ENCODE measurements at places on chromosomes 7 and 10.

DNA sequence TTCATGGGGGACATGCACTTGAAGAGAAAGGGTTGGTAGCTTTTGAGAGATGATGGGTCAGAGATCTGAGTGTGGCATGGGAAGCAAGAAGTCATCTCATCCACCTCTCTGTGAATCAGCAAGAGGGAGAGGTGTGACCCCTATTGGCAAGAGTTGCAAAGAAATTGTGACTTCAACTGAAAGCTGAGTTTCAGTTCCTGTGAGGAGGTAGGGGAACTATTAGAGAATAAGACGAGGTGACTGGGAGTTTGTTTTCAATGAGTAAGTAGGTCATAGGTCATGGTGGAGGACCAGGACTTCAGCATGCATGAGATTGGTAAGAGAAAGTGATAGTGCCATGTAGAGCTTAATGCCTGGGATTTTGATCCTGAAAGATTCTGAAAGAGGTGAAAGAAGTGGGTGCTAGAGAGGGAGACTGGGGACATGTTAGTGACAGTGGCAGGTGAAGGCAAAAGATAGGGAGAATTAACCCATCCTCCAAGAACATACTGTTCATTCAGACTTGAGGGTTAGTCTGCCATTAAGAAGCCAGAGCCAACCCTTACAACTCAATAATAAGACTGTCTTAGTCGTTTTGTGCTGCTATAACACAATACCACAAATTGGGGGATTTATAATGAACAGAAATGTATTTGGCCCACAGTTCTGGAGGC, 75.5 kb upstream of the CAPZA2 start:
- no peak for DNase-seq

DNA sequence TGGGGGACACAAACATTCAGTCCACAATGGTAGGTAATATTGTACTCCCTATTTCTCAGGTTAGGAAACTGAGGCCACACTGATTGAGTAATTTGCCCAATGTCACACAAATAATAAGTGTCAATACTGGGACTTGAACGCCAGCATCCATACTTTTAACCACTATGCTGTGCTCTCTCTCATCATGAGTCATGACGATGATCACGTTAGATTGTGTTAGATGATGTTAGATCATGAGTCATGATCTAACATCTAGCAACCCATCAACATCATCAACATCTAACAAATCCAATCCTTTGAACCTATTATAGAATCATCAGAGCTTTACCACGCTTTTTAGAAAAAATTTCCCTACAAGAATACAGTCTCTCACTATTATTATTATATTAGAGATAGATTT, 28.1 kb upstream of the HERPUD2 start:
- DNase-seq, result no peak

- DNase-seq, result no peak
Measured at GRCh38 chr7:142930126-142930730, 3.3 kb downstream of the TRPV5 start.

GRCh38 chr7:83559887-83560286, 89.1 kb downstream of the SEMA3E start:
- DNase-seq, result no peak

GRCh38 chr7:157844141-157844540, 507.3 kb downstream of the DNAJB6 start:
- DNase-seq, result no peak

GRCh38 chr10:91883549-91884444, 25.5 kb downstream of the FGFBP3 start:
- no peak for DNase-seq

GRCh38 chr10:125149036-125149679, 11.2 kb downstream of the CTBP2 start:
- DNase-seq, result no peak

- DNase-seq, result no peak
Measured at GRCh38 chr10:35946556-35946955, 304.5 kb upstream of the FZD8 start.

GRCh38 chr7:32506266-32507054, 11.2 kb downstream of the AVL9 start:
- DNase-seq, result no peak

DNA sequence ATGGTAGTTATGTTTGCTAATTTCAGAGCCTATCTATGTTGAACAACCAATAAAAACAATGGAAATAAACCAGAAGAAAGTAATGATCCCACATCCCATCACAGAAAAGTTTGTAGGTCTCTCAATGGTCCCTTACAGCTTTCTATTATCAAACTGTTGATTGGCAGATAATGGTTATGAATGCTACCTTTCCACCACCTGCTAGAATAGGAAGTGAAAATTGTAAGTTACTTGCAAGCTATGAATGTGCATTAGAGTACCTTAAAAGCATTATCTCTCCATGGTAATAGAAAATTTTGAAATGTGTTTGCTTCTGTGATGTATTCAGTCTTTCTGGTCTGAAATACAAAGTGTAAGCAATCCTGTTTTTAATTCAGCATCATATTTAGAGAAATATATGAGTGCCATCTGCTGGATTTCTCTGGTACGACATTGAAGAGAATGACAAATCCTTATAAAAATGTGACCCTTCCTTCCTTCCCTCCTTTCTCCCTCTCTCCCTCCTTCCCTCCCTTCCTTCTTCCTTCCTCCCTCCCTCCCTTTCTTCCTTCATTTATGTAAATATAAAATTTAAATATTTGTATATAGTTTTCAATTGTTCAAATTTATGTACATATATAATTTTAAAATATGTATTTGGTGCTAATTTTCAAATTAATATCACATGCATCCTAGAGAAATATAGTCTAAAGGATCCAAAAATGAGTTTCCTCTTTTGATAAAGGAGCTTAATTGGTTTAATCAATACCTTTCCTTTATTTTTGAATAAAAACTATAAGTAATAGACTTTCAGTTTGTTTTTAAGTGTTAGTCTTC, 41.4 kb upstream of the PNLIPRP3 start:
- DNase-seq, result no peak

DNA sequence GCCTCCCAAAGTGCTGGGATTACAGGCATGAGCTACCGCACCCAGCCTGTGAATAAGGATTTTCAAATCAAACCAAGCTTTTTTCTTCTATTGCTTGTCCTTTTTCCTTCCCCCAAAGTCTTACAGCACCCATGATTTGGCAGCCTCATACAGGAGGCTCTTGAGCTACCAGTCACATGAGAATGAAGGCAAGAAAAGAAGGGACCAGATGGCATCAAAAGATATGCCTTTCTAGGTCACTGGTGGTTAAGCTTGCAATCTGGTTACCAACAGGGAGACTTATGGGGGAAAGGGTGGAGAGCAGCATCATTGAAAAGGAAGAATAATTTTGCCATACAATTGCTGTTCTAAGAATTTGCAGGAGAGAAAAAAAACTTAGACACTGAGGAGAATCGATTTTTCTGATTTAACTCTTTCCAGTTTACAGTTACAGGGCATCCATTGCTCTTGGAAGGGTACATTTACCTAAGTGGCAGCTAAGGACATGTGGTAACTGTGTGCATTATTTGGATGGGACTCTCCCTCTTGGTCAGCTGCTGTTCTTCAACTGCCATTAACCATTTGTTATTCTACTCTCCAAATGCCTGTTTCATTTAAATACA, 29.5 kb downstream of the SMNDC1 start:
- DNase-seq, result no peak

GRCh38 chr7:77687100-77687746, 9.0 kb upstream of the RSBN1L start:
- DNase-seq, result no peak

- DNase-seq, result no peak
Measured at GRCh38 chr10:52875336-52875735, 102.8 kb upstream of the MBL2 start.

- no peak for DNase-seq
Measured at GRCh38 chr7:21891291-21891690, 54.4 kb downstream of the CDCA7L start.

- DNase-seq, result no peak
Measured at GRCh38 chr7:91330866-91331265, 66.6 kb downstream of the FZD1 start.

- no peak for DNase-seq
Measured at GRCh38 chr7:88480271-88480670, 173.6 kb upstream of the STEAP4 start.

GRCh38 chr10:29470355-29470705, 164.4 kb downstream of the SVIL start:
- no peak for DNase-seq

DNA sequence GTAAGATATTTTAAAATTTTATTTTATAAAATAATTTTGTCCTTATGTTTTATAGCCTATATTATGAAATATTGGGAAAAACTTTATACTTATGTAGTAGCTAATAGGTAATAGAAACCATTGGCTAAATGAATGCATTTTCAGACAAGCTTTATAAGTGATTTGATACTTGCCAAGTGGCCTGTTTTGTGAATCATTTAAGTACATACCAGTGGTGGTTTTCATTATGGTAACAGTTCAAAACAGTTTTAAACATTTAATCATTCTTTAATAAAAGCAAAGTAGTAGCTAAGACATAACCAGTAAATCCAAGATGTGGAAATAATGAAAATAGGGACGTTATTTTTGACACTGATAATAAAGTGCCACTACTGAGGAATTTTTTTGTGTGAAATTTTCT, 182.2 kb downstream of the PHF14 start:
- no peak for DNase-seq

DNA sequence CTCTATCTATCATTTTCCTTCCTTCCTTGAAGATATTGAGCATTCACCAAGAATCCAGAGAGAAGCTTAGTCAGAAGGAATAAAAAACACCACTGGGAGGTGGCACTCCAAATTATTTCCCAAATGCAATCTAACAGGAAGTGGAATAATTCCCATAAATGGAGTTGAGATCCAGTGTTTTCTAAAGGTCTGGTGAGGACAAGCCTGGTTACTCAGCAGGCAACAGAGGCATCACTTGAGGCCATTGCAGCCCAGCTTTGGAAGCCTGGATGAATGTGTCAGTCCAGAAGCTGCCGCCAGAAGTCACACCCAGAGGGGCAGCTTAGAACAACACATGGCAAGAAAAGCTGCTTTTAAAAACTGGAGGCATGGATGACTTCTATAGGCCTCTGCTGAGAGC, 288.9 kb upstream of the KLF6 start:
- DNase-seq, result no peak

- no peak for DNase-seq
Measured at GRCh38 chr10:119252051-119252465, 44.7 kb downstream of the GRK5 start.

GRCh38 chr7:107559864-107560263, 3.9 kb downstream of the COG5 start:
- DNase-seq, result no peak

- no peak for DNase-seq
Measured at GRCh38 chr7:1985936-1986335, 246.8 kb downstream of the MAD1L1 start.

DNA sequence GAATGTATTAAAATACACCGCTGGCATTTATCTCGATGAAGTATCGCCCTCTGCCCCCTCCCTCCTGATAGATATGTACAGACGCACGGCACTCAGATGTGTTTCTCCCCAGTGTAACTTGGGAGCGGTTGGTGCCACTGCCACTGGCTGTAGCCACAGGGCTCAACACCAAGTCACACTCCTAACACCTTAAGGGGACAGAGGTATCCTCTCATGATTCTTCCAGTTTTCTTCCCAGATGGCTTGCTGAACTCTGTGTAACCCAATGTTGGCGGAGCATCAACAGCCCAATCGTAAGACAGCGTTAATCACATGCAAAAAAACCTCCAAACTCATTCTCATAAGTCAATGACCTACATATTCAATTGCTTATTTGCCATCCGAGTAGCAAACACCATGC, 35.5 kb downstream of the CTBP2 start:
- no peak for DNase-seq

GRCh38 chr7:126755381-126755780, 497.4 kb downstream of the GRM8 start:
- no peak for DNase-seq

GRCh38 chr10:98383869-98384268, 31.1 kb downstream of the PYROXD2 start:
- no peak for DNase-seq

DNA sequence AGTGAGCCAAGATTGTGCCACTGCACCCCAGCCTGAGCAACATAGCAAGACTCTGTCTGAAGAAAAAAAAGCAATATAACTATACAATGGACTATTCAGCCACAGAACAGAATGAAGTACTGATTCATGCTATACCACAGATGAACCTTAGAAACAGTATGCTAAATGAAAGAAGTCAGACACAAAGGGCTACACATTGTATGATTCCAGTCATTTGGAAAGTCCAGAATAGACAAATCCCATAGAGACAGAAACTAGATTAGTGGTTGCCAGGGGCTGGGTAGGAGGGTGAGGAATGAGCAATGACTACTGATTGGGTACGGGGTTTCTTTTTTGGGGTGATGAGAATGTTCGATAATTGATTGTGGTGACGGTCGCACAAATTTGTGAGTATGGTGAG, 9.6 kb upstream of the CFAP70 start:
- DNase-seq, result no peak

- DNase-seq, result no peak
Measured at GRCh38 chr10:79244068-79244442, 103.2 kb upstream of the PPIF start.

DNA sequence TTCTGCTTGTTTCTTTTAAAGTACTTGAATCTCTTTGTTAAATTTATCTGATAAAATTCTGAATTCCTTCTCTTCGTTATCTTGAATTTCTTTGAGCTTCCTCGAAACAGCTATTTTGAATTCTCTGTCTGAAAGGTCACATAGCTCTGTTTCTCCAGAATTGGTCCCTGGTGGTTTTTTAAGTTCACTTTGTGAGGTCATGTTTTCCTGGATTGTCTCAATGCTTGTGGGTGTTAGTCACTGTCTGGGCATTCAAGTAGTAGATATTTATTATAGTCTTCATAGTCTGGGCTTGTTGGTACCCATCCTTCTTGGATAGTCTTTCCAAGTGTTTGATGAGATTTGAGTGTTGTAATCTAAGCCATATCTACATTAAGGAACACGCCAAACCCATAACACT, 1060.6 kb downstream of the LRMDA start:
- no peak for DNase-seq

DNA sequence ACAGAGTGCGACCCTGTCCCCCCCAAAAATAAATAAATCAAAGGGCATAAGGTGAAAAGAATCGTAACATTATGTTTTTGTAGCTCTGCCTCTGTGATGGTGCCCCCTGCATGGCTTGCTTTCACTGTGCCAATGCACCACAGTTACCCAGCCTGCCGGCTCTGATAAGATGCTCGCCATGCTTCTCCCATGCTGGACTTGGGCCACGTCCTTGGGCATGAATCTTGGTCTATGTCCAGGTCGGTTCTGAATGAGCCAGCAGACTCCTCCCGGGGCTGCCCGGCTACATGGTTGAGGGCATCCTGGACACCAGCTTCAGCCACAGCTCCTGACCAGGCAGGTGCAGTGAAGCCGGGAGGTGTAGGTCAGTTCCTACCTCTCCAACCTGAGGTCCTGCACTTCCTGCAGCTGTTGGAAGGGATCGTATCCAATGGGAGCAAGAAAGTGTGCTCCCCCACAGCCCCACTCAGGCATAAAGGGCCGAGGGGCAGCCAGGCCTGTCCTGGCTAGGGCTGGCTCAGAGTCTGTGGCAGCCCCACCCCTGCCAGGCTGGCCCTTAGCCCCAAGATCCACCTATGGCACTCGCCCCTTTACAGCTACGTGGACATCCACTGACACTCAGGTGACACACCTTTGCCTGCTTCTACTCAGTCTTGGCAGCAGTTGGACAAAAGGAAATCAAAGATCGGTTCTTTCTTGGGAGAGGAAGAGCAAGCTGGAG, 34.1 kb downstream of the CHST3 start:
- DNase-seq, result no peak

GRCh38 chr10:98349508-98349922, 65.5 kb downstream of the PYROXD2 start:
- DNase-seq, result no peak

- no peak for DNase-seq
Measured at GRCh38 chr10:72254813-72255568, 18.7 kb upstream of the DDIT4 start.

GRCh38 chr10:100174699-100175677, 10.8 kb downstream of the ERLIN1 start:
- no peak for DNase-seq

All from activated CD8-positive, alpha-beta memory T cell treated with anti-CD3 and anti-CD28 coated beads, Interleukin-2, amount 50 U/mL, for 4 hours (primary cell).